ENCODE measurements at places on chromosomes 11 and 22.

- DNase-seq = no peak
These were observed 69.5 kb upstream of the SYT13 start for GRCh38 chr11:45355706-45356041.

DNA sequence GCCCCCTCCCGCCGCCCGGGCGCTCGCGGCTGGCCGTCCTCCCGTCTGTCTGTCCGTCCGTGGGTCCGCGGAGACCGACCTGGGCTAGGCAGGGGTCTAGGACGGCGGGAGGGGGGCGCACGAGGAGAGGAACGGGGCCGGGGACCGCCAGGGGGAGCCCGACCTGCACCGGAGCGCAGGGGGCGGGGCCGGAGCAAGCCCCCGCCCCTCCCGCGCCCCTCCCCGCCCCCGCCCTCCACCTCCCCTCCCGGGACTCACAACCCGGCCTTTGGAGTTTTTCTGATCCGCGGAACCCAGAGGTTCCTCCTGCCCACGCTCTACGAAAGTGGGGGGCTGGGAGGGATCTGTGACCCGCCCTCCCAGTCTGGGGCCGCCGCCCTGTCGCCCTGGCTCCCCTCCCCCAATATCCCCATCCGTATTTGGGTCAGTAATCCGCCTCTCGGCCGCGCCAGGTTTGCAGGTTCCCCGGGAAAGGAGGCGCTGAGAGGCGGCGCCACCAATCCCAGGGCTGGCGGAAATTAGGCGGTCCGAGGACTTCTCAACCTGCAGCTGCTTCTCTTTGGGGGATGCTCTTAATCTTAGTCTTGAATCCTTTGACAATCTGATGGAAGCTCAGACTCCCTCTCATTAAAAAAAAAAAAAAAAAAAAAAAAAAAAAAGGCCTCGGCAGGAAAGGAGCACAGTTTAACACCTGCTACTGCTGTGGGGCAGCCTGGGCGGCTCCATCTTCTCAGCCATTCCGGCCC, 925 bp upstream of the KCNJ11 start:
- DNase-seq = peak; percentile 91

DNA sequence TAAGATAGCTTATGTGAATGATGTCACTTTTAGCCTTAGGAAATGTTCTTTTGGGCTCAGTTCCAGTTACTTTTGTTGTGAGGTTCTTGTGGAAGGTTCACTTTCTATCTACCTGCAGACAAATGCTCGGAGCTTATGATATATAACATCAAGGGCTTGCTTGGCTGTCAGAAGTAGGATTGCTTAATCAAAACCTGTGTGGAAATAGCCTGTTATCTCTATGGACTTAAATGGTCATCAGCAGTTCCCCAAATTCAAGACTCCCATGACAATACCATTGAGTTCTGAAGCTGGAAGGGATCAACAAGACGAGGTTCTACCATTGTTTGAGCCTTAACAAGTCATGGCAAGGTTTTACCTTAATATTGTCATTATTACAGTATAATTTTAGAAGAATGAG, 43.8 kb downstream of the FLI1 start:
- DNase-seq = no peak

DNA sequence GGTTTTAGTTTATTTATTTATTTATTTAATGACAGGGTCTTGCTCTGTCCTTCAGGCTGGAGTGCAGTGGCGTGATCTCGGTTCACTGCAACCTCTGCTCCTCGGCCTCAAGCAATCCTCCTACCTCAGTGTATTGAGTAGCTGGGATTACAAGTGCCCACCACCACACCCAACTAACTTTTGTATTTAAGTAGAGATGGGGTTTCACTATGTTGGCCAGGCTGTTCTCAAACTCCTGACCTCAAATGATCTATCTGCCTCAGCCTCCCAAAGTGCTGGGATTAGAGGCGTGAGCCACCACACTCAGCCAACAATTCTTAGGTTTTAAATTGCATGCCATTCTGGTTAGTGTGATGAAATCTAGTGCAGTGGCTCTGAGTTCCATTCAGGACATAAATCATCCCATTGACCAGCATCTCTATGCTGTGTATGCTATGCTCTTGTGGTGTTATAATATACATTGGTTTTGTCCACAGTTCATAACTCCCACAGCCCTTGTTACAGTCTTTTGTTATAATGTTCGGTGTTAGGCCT, 28.5 kb downstream of the ZNF280B start:
- DNase-seq = no peak

- DNase-seq = no peak
These were observed 6.7 kb downstream of the IL18 start for GRCh38 chr11:112156956-112157766.

DNA sequence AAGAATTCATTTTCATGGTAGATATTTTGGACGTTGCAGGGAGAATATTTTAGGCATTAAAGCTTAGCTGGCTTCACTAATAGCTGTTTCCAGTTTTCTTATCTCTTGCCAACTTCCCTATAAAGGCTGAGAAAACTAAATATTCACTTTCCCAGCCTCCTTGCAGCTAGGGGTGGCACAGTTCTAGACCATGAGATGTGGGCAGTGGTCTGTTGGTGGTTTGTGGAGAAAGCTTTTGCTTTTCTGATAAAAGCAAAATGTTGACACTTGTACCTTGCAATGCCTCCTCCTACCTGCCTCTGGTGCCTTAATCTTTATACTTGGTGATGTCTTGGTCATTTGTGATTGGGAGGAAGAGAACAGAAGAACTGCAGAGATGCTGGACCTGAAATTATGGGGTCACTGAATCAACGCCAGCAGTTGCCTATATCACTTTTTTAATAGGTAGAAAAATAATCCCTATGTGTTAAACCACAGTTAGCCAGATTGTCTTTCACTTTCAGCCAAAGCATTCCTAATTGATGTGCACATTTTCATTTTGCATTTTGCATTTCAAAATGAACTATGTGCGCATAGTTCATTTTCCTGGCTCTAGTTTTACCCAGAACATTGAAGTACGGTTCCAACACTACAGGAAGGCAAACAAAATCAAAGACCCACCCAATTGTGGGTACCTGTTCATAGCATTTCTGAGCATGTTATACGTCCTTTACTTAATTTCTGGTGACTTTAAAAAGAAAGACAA, 24.9 kb upstream of the ABTB2 start:
- DNase-seq = no peak

GRCh38 chr11:17423533-17424310, 35.3 kb upstream of the KCNJ11 start:
- DNase-seq = no peak

DNA sequence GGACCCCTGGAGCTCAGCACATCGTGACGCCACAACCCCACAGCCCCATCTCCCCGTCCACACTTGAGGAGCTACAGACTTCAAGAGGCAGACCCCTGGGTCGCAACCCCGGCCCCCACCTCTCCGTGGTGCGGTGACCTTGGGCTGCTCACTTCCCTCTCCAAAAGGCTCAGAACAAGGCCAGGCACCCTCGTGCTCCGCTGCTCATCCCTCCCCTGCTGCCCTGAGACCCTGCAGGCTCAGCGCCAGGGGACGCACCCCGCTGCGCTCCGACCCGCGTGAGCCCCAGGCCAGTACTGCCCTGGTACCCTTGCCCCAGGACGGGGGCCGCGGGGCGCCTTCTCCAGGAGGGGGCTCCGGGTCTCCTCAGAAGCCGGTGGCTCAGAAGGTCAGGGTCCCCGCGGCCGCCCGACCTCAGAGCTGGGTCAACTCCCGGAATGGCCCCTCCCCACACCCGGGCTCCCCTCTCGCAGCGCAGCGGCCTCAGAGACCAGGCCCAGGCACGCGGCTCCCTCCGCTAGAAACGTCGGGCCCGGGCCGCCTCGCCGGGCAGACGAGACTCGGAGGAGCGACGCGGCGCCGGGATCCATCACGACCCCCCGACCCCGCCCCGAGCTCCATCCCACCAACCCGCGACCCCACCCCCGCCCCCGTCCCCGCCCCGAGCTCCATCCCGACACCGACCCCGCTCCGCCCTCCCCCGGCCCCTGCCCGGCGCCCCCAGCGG, 563 bp downstream of the GATD1 start:
- DNase-seq = peak; percentile 44

DNA sequence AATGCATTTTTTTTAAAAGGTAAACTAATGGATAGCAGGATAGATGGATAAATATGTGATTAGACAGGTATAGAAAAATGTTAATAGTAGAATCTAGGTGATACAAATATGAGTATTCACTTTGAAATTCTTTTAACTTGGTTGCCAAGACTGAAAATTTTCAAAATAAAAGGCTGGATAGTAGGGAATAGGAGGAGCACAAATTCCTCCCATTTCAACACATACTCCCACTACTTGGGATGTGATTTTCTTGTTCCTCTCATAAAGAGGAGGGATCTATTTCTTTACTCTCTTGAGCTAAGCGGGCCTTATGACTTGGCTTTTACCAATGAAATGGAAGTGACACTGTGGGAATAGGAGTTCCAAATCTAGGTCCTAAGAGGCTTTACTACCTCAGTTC, 35.9 kb downstream of the PIK3C2A start:
- no peak for DNase-seq

DNA sequence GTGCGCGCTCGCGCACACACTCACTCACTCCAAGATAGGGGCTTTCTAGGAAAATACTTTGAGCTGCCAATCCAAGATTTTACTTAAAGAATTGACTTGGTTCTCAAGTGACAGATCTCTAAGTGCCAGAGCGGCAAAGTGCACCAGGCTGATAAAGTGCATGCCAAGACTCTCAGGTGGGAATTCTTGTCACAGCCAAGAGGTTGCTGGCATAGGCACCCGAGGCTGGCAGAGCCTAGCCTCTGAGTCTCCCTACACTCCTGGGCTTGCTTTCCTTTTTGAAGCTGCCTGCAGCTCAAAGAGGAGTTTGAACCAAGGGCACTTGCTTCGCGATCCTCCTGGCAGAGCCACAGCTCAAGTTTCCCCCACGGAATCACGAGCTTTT, 2.5 kb upstream of the ADM start:
- no peak for DNase-seq

GRCh38 chr11:123690485-123690884, 36.1 kb upstream of the SCN3B start:
- no peak for DNase-seq

GRCh38 chr11:3637201-3637600, 4.6 kb downstream of the ART5 start:
- no peak for DNase-seq

- DNase-seq = no peak
These were observed 42.9 kb downstream of the PC start for GRCh38 chr11:66915046-66915832.

DNA sequence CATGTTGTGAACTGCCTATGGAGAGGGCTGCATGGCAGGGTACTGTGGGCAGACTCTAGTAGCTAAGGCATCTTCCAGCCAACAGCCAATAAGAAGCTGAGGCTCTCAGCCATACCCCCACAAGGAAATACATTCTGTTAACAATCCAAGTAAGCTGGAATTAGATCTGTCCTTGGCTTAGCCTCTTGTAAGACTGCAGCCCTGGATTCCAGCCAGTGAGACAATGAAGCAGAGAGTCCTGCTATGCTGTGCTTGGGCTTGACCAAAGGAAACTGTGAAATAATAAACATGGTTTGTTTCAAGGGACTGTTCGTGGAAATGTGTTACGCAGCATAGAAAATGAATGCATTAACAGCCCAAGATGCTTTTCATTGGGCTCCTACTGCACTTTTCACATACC, 1097.4 kb upstream of the CCDC90B start:
- DNase-seq = no peak

Data from CD4-positive, alpha-beta T cell (primary cell).